Activated CD4-positive, alpha-beta T cell treated with anti-CD3 and anti-CD28 coated beads for 36 hours (primary cell): ENCODE measurements at places on chromosomes 7 and 10. TPM values are rescaled to one million over a fixed set of nuclear protein-coding genes. Genes with fewer than 3 reads are reported as not detected.

Gene SPRN
- total RNA-seq: not detected

Gene GHRHR
- not detected for total RNA-seq

Gene ZNF107
- total RNA-seq: 19.7 TPM

Gene EPO
- not detected for total RNA-seq

Gene TAS2R4
- 0.62 TPM for total RNA-seq

Gene ABLIM1
- total RNA-seq: 152 TPM

Gene ELFN1
- 0.05 TPM for total RNA-seq

- peaks cover 23% of the 10 kb centered on the region for H3K36me3 ChIP-seq
- DNase-seq: no peak
- no peak overlapping the region for H3K4me3 ChIP-seq
- H3K4me1 ChIP-seq: no peaks in the 10 kb centered on the region
- H3K27me3 ChIP-seq: no peaks in the 10 kb centered on the region
These were observed 61.2 kb upstream of the ODAD2 start for GRCh38 chr10:28060031-28060607.

DNA sequence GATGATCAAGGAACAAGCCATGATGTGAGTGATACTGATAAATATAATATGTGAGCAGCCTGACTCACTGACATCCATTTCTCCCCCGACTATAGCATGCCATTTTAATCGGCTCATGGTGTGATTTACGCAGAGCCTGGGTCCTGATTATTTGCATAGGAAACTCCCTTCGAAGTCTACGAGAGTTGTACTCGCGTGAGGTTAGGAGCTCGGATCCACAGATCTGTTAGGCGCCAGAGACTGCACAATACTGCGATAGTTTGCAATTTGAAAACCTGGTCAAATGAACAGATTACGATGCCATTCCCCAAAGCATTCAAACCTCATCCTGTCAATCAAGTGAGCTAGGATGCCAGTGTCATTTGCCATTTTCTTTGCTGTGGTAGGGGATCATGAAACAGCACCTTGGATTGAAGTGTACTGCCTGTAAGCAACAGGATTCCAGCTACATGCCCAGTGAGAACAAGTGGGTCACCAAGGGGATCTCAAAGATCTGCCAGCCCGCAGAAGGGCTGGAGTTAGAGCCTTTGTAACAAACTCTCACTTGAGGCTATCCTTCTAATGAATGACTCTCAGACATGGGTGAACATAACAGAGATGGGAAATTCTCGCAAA is 158.3 kb downstream of the FRMD4A start:
- H3K4me1 ChIP-seq: peaks cover 15% of the 10 kb centered on the region
- H3K4me3 ChIP-seq: no peak overlapping the region
- no peak overlapping the region for H3K27ac ChIP-seq

DNA sequence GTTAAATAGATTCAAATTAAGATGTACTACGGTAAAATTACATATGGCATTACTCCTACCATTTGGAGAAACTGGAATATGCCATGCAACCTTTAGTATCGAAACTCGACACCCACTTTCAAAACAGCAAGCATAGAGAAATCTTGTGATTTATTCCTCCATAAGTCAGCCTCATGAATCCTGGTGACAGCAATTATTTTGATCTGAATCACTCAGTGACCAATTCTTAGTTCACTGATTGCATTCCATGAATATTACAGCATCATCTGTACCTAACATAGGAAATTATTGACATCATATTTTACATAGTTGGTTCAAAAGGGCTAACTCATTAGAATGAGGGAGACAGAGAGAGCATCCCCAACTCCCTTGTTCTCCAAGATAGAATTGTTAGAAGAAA is 89.6 kb downstream of the CACNB2 start:
- H3K4me3 ChIP-seq: no peak overlapping the region
- no peak overlapping the region for H3K27ac ChIP-seq
- DNase-seq: no peak
- H3K36me3 ChIP-seq: no peaks in the 10 kb centered on the region
- no peaks in the 10 kb centered on the region for H3K4me1 ChIP-seq

DNA sequence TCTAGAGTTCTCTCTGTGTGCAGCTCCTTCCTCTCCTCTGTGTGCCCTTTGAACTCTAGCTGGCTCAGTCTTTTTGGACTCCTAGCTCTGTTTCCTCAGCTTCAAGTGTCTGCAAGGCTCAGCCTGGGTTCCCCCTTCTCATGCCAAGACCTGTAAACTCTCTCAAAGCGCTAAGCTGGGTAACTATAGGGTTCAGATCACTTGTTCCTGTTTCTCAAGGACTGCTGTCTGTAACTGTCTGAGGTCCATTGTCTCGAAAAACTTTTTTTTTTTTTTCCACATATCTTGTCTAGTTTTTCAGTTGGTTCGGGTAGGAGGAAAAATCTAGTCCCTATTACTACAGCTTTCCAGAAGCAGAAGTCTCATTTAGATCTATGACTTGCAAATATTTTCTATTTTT is 46.6 kb upstream of the PPP1R17 start:
- H3K27me3 ChIP-seq: peaks cover 1% of the 10 kb centered on the region
- H3K36me3 ChIP-seq: no peaks in the 10 kb centered on the region
- H3K27ac ChIP-seq: no peak overlapping the region
- no peak for DNase-seq
- H3K4me1 ChIP-seq: no peaks in the 10 kb centered on the region

DNA sequence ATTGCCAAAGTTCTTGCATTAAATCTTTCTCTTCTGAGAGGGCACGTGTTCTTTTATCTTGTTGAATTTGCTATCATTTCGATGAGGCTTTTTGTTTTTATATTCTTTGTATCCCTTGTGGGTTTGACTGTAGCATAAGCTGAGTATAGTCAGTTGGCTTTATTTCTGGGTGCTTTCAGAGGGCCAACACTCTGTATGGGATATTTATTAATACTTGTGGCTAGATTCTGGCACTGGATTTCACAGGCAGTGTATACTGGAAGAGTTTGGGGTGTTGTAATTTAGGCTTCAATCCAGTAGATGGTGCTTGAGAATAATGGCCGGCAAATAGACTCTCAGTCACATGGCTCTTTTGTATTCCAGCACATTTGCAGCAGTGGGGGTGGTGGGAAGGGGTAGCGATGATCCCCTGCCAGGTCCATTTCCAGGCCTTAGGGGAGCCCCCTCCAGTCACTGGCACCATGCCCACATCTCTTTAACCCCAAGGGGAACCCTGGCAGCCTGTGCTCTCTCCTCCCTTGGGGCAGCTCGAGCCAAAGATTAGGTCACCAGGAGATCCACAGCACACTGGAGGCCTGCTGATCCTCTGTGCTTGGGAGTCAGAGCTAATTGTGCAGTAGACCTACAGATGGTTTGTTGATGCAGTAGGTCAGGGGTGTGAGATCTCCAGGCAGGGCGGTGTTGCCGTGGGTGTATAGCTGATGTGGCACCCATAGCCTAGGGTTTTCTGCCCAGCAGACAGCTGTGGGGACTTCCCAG is 81.8 kb downstream of the PTPN20 start:
- H3K27me3 ChIP-seq: peaks cover 2% of the 10 kb centered on the region
- no peaks in the 10 kb centered on the region for H3K4me1 ChIP-seq
- H3K36me3 ChIP-seq: no peaks in the 10 kb centered on the region
- no peak overlapping the region for H3K27ac ChIP-seq

- no peak overlapping the region for H3K4me3 ChIP-seq
- H3K4me1 ChIP-seq: no peaks in the 10 kb centered on the region
- no peaks in the 10 kb centered on the region for H3K36me3 ChIP-seq
- DNase-seq: no peak
These were observed 11.3 kb downstream of the GRB10 start for GRCh38 chr7:50771120-50772002.

- H3K27ac ChIP-seq: peak overlapping the region; percentile 74
- peak; percentile 57 for DNase-seq
- peaks cover 52% of the 10 kb centered on the region for H3K4me1 ChIP-seq
These were observed 89.8 kb downstream of the CREM start for GRCh38 chr10:35216303-35216905.

GRCh38 chr10:1043532-1043995 is 5.4 kb downstream of the IDI1 start:
- DNase-seq: peak; percentile 39
- no peaks in the 10 kb centered on the region for H3K27me3 ChIP-seq
- H3K27ac ChIP-seq: peak overlapping the region; percentile 97
